ENCODE measurements at places on chromosomes 12 and 14. TPM values are rescaled to one million over a fixed set of nuclear protein-coding genes. Genes with fewer than 3 reads are reported as not detected.

DNA sequence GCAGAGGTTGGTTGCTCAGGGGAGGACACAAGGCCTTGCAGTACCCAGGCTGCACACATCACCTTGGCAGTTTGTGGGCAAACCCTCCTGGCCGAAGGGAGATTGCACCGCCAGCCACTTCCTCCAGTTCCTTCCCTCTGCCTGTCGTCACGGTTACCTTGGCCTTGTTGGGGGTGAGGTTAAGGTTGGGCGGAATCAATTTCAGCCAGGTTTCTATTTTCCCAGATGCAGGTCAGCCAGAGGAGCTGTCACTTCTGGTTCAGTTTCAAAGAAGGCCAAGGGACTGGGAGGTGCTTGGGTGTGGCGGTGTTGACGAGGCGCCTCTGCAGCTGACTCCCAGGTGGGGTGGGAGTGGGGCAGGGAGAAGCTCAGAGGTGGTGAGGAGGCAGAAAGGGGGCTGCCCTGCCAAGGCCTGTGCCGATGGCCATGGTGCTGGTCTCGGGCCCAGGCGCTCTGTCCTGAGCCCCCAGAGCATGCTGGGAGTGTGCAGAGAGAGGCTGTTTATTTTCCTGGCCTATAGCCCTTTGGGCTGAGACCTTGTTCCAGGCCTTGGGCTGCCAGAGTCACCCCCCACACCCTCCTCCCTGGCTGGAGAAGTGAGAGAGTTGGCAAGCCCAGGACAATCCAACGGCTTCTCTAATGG is 31.4 kb downstream of the JDP2 start:
- no peak for DNase-seq

- no peak for DNase-seq
Observed at GRCh38 chr14:71716041-71716772, 216.0 kb upstream of the RGS6 start.

DNA sequence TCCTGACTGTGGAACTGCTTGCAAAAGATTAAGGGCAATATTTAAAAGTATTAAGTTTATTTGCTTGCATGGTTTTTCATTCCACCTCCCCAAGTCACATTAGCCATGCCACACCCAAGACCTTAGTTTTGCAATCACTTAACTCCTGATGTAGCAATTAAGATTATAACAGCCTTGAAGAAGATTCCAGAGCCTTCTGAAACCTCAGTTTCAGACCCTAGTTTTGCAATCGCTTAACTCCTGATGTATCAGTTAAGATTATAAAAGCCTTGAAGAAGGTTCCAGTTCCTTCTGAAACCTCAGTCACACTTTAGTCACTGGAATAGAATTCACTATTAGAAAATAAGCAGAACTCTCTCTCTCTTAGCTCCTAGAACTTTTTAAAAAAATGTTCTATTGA is 42.7 kb upstream of the DCN start:
- DNase-seq = no peak

GRCh38 chr12:132710043-132710404 is 618 bp upstream of the PGAM5 start:
- DNase-seq = no peak

DNA sequence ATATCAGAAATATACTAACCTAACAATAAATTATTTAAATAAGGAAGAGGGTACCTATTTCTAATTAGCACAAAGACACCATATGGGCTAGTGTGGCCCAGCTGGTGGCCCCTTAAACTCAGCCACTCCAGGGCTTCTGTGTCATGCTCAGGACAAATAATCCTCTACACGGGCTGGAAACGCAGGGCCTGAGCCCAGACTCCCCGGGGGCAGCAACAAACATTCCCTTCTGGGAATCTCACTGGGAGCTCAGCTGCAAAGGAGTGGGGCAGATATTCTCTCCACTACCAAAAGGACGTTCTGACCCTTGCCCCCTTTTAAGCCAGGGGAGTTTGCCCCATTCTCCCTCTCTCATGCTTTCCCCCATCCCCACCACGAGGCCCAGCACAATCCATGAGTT is 43.7 kb upstream of the ELK3 start:
- DNase-seq = no peak

DNA sequence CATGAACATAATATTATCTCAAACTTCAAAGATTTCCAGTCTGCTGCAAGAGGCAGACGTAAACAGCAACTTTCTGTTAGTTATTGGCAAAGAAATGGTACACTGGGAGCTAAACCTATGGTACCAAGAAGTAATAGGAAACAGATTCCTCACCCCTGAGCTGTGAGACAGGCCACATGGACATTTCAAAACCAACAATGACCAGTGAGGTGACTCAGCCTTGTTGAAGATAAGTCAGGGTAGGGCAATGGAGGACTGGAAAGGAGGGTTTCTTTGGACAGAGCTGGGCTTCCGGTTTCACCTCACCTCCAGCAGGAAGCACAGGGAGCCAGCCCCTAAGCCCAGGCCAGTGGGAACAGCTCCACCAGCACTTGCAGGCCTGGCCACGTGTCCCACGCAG is 1320.5 kb downstream of the AACS start:
- DNase-seq = no peak

DNA sequence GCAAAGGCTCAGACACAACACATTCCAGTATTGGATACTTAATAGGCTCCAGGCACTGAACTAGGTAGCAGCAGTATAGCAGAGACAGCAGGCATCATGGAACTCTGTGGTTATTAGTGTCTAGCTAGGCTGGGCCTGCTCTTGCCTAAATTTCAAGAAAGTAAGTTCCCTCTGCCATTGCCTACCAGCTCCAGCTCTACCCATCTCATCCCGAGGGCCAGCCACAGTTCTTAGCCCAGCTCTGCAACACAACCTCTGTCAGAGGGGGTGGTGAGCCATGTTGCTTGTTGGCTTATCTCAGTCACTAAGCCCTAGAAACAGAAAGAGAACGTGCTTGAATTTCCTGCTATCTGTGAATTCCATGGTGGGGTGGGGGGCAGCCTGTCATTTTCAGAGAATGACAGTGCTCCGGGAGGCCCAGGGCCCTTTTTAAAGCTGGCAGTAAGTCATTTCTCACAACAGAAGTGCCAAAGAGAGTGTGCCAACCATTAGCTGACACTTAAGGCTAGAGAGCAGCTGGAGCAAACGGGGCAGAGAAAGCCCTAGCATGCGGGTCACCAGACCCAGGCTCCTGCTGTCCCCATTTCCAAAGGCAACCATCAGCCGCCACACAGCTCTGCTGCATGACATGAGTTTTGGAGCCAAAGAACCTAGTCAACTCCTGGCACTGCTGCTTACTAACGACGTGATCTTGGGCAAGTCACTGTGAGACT is 105.9 kb downstream of the PRMT8 start:
- DNase-seq = no peak

- DNase-seq = no peak
Observed at GRCh38 chr12:25994901-25995625, 36.6 kb downstream of the RASSF8 start.

DNA sequence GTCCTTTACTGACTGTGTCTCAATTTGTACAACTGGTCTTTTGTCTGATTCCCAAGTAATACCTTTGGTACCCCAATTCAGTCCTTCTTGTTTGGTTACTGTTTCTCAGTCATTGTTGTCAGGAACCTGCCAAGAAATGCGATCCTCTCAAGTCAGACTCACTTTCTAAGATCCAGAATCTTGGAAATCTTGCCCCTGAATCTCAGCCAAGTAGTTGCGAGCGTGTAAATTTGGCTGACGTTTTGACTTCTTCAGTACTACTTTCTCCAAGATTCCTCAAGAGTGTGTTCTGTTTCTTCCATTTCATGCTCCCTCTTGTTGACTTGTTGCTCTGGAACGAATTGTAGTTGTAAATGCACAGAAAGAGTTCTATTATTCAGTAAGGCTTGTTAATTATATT is 114.0 kb downstream of the MSRB3 start:
- no peak for DNase-seq

DNA sequence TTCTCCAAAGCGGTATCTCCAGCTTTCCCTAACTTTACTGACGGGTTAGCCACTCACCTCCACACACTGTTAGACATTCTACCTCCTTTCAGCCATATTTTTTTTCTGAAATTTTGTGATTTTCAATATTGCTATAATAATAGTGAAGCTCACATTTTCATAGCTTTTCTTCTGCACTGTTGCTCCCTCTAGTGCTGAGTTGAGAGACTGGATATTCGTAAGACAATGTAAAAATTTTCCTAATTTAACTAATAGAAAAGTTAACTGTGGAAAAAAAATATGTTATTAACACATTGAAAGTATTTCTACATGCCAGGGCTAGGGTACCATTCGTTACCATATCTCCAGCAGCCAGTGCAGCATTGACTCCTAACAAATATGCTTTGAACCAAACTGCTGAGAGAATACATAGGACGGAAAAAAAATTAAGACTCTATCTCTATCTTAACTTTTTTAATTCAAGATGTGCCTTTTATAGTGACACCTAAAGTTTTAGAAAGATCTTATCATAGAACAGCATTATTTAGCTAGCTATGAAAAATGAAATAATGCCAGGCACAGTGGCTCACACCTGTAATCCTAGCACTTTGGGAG is 48.7 kb upstream of the ABCC9 start:
- no peak for DNase-seq

DNA sequence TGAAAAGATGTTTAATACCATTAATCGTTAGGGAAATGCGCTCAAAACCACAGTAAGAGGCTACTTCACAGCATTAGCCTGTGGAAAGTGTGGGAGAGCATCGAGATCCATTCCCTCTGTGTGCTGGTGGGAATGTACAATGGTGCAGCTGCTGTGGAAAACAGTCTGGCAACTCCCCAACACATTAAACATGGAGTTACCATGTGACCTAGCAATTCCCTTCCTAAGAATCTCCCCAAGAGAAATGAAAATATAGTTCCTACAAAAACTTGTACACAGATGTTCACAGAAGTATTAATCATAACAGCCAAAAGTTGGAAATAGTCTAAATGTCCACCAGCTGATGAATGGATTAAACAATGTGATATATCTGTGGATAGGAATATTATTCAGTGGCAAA is 23.8 kb downstream of the MLXIP start:
- DNase-seq = no peak

- DNase-seq = no peak
Observed at GRCh38 chr14:92266216-92266615, 56.7 kb upstream of the SLC24A4 start.

- no peak for DNase-seq
Observed at GRCh38 chr14:64491637-64492036, 12.0 kb downstream of the ZBTB25 start.

DNA sequence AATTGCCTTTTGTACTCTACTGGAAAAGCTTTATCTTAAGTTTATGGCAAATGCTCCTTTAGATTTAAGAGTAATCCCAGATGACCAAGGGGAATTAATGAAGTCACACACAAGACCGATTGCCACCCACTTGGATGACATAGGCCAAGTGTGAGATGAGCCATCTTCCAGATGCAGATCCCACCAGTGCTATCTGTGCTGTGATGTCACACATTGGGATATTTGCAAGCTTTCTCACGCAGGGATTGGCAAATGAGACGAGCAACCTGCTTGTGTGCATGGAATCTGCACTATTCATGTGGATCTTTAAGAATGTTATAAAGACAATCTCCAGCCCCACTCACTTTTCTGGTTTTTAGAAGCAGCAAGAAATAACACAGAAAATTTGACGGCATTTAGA is 602.1 kb upstream of the TMEM132C start:
- DNase-seq = no peak

GRCh38 chr12:56670836-56671235 is 17.2 kb downstream of the PTGES3 start:
- no peak for DNase-seq

GRCh38 chr12:49108958-49109404 is 1.7 kb downstream of the LMBR1L start:
- DNase-seq = no peak

DNA sequence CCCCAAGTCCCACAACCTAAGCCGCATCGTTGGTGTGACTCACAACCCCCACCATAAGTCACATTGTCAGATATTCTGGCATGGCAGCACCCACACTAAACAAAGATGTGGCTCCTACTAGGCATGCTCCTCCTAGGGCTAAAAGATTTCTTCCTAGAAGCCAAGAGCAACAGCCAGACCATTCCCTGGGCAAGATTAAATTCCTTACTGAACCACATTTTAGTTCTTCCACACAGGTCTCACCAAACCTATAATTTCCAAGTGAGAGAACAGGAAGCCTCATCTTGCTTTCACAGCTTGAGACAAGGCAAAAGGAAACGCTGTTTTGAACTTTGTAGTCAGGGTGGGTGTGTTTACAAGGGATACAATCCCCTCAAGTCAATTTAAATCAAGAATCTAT is 632.8 kb downstream of the DIO2 start:
- no peak for DNase-seq

DNA sequence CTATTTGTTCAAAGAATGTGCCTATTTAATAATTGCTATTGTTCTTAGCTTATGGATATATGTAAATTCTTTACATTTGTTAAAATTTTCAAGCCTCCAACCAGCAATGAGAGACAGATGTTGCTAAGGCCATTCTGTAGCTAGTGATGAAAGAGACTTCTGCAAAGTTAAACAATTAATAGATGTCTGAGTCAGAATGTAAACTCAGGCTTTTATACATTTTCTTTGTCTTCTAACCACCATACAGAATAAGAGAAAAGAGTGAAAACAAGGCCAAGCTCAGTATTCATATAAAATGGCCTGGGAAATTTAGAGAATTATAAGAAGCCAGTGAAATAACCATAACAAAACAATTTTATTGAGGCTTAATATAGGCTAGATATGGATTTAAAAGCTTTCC is 1102.3 kb upstream of the SEL1L start:
- DNase-seq = no peak

DNA sequence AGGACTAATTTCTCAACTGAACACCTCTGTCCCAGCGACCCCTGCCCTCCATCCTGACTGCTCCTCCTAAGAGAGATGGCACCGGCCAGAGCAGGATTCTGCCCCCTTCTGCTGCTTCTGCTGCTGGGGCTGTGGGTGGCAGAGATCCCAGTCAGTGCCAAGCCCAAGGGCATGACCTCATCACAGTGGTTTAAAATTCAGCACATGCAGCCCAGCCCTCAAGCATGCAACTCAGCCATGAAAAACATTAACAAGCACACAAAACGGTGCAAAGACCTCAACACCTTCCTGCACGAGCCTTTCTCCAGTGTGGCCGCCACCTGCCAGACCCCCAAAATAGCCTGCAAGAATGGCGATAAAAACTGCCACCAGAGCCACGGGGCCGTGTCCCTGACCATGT is 756 bp downstream of the RNASE7 start:
- no peak for DNase-seq

GRCh38 chr14:55585854-55586253 is 5.8 kb downstream of the KTN1 start:
- DNase-seq = no peak

DIO3 gene
- total RNA-seq = not detected

SENP1 gene
- total RNA-seq = 28.7 TPM

DPPA3 gene
- total RNA-seq = not detected

TAC3 gene
- total RNA-seq = not detected

PELI2 gene
- 16.4 TPM for total RNA-seq

KRT72 gene
- total RNA-seq = 8.4 TPM

KRT74 gene
- total RNA-seq = not detected

GLRX5 gene
- 18.7 TPM for total RNA-seq

ALDH6A1 gene
- total RNA-seq = 22.5 TPM

VRTN gene
- total RNA-seq = not detected

BDKRB2 gene
- total RNA-seq = not detected

RIMBP2 gene
- total RNA-seq = 0.20 TPM
